Fibroblast of skin of right quadriceps (primary cell): ENCODE measurements at places on chromosomes 3 and 15.

GRCh38 chr3:58041826-58042324 is 33.7 kb downstream of the FLNB start:
- DNase-seq = peak; percentile 94

DNA sequence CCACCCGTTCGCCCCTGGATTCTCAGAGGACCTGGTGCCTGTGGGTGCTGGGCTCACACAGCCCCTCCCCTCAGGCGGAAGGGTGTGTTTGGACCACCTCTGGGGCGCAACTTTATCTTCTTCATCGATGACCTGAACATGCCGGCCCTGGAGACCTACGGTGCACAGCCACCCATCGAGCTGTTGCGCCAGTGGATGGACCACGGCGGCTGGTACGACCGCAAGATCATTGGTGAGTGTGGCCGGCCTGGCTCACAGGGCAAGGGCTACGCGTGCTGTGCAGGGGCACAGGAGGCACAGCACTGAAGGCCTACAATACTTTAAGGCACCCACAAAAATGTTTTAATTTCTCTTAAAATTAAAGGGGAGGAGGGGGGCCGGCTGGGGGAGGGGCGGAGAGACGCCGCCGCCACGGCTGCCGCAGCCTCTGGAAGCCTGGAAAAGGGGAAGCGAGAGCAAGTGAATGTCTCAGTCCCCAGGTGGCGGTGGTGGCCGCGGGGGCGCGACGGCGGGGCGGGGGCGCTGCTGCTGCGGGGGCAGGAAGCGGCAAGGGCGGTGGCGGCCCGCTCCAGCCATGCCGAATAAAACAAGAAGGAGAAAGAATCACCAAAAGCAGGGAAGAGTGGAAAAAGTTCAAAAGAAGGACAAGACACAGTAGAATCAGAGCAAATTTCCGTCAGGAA is 56.8 kb downstream of the DNAH1 start:
- DNase-seq = no peak

DNA sequence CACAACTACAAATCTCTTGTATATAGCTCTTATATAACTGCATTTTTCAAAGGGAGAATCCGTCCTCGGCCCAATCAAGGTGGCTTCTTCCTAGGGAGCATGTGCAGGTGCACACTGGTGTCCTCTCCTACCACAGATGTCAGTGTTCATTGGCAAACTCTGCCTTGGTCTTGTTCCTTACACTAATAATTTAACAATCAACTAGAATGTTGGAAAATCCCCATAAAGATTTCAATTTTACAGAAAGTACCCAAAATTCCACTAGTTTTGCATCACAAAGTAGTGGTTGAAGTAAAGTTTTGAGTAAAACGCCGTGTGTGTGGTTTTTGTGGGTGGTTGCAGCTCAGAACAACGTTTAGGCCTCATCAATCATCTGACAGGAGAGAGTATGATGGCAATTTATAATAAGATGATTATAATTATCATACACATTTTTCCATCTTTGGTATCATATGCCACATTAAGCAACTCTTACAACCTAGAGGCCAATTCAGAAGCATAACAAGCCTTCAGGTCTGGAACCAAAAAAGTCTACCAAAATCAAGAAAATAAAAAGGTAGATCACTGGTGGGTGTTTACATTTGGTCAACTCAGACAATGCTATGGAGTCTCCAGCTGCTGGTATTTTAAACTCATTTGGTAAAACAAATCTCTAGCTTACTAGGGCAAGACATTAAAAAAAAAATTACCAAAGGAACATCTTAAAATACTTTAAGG is 128.9 kb upstream of the BHLHE40 start:
- no peak for DNase-seq

GRCh38 chr3:46163556-46164041 is 44.5 kb downstream of the CCR1 start:
- DNase-seq = no peak

DNA sequence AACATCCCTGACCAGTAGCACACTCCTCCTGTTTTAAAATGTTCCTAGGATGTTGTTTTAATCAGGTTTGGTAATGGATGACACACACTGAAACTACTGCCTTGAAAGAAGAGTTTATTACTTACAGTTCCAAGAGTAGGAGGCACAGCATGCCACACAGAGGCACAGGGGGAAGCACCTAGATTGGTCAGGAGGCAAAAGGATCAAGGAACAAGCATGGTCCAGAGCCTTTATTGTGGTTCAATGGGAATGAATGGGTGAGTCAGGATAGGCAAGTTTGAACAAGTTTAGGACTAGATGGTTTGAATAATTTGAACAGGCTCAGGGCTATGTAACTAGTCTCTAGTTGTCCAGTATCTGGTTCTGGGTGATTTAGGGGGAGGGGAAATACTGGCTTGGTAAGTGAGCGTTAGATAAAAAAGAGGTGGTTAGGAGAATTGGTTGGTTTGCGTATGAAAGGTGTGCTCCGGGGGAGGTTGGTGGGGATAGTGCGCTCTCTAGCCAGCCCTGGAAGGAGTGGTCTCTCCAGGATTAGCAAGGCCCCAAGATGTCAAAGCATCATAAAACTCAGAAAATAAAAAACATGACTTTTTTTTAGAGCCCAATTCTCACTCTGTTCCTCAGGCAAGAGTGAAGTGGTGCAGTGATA is 35.1 kb downstream of the TMOD3 start:
- DNase-seq = no peak

GRCh38 chr3:123755085-123755484 is 129.0 kb downstream of the MYLK start:
- DNase-seq = no peak

- no peak for DNase-seq
Observed at GRCh38 chr3:160828880-160829279, 72.8 kb downstream of the PPM1L start.

DNA sequence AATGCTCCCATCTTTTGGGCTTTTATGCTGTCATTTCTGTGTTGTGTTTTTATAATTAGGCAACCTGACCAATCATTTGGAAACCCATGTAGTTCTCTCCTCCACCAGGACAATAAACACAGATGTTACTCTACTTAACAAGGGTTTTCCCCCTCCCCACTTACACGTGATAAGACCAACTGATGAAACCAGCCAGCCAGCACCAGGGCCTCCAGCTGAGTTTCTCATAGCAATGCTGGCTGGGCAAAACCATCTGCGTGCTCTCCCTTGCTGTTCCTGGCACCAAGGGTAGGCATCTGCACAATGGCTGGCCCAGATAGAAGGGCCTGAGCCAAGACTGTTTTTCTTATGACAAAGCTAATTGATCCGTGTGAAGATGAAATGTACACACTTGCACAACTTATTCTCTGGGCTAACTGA is 310.4 kb downstream of the PLCL2 start:
- no peak for DNase-seq

- no peak for DNase-seq
Observed at GRCh38 chr3:49842843-49843517, 13.4 kb downstream of the TRAIP start.

- DNase-seq = no peak
Observed at GRCh38 chr3:129224984-129225393, 24.4 kb upstream of the COPG1 start.

DNA sequence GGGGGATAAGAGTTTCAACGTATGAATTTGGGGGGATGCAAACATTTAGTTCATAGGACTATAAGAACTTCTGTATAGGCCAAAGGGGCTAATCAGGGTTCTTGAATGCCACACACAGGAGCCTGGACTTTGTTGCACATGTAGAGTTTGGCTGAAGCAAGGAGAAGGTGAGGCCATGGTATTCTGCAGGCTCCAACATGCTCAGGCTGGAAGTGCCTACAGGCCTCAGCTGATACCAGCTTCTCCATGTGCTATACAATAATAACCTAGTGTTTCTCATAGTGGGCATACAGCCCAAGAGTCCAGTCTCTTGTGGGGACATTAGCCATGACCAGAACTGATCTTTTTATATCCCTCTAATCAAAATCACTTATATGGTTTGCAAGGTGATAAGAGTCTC is 399.7 kb upstream of the MCTP2 start:
- DNase-seq = no peak
